SJSA1 (cell line): ENCODE measurements at places on chromosomes 7 and 10. TPM values are rescaled to one million over a fixed set of nuclear protein-coding genes. Genes with fewer than 3 reads are reported as not detected.

DNA sequence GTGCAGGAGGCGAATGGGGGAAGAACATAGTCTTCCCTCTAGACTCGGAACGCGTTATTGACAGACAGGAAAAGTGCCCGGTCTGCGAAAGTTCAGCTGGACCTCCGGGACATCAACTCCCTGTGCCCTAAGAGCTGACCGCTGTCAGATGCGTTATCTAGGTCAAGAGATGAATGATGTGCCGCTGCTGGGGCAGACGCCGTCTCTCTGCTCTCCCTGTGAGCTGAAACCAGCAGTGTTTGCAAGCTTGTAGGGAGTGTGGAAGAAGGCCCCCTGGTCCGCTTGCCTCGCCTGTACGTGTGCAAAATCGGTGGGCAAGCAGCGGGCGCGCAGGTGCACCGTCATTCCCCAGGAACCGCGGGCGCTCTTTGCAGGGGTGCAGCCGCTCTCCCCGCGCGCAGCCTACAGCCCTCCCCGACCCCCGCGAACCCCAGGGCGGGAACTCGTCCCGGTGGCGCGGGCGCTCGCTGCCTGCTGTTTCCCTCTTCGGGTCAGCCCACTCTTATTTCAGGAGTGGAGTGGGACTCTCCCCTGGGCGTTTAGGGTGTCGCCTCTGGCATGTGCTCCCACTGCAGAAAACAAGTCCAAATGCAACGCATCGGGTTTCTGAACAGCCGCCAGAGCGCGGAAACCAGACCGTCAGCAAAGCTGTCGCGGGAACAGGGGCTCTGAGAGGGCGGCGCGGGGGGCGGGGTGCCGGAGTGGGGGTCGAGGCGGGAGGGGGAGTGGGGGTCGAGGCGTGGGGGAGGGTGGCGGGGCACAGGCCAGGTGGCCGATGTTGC lies 1.8 kb upstream of the PFKFB3 start:
- DNase-seq, result no peak

DNA sequence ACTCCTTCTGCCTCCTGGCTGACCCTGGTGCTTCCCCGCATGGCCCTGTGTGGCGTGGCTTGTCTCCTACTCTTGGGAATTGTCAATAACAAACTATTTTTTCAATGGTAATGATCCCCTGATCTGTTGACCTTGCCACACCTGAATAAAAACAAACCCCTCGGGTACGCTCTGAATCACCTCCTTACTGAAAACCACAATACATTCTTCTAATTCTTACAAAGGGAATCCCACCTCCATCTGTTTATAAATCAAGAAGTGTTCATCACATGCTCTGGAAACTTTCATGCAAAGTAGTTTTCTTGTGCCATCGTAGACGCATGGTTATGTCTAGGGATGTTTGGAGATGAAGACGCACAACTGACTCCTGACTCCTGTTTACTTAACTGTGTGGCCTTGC lies 245.8 kb downstream of the FRMD4A start:
- DNase-seq, result no peak

- no peak for DNase-seq
Observed at GRCh38 chr10:43076876-43077420, at the start of gene RET. RET (plus strand) TSS chr10:43077069; CDS start chr10:43077259, 190 bp downstream.

GRCh38 chr10:128792426-128793140 lies 666.4 kb upstream of the MKI67 start:
- DNase-seq, result no peak

DNA sequence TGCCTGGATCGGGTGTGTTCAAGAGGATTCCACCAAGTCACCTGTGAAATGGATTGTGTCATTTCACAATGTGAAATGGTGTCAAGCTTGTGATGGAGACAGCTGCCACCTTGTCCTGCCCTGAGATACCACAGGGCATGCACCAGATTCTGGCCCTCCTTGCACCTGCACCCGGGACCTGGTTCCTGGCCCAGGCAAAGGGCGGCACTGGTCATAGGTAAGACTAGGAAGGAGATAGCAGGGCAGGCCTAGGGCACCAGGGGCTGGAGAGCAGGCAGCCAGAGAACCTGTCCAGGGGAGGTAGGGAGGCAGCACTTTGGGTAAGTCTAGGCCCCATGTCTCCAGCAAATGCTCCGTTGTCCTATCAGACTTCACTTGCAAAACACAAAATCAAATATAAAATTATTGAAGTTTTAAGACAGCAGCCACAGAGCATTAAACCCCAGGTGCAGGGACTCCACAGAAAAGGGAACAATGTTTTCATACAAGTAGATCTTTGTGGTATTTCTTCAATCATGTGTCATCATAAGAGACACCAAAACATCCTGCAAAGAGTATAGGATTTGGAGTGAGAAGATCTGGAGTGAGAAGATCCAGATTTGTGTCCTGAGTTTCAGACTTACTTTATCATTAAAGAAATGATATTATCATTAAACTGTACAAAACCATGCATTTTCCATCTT lies 22.7 kb upstream of the ZNF800 start:
- DNase-seq, result no peak

DNA sequence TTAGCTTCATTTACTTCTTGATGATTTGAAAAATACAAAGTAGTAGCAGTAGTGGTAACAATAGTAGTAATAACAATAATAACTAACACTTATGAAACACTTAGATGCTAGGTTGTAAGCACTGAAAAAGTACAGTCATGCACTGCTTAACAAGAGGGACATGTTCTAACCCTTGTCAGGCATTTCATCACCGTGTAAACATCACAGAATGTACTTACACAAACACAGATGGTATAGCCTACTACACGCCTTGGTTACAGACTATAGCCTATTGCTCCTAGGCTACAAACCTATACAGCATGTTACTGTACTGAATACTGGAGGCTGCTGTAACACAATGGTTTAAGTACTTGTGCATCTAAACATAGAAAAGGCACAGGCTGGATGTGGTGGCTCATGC lies 60.6 kb downstream of the PUS7 start:
- DNase-seq, result no peak

DNA sequence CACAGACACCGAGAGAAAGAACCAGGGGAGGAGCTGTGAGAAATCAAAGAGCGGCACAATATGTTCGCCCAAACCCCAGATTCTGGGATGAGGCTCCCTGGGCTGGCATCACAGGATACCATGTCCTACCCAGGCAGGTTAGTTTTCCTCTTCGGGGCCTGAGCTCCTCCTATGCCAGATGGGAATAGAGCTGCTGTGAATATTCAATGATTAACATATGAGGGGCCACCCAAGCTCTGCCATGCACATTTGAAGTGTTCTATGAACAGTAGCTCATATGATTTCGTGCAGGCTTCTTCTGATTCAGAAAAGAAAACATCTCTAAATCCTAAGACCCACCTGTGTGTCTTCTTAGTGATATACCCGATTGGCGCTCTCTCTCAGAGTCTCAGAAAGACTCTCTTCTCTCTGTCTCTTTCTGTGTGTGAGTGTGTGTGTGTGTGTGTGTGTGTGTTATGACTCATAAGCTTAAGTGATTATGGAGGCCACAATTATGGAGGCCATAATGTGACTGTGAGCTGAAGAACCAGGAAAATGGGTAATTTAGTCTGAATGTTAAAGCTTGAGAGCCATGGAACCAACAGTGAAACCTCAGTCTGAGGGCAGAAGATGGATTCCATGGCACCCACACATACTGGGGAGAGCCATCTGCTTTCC lies 220.5 kb downstream of the KLF6 start:
- DNase-seq, result no peak

The SMIM30 gene
- 92.5 and 110 TPM in 2 replicates for total RNA-seq

GRCh38 chr10:94066411-94066810 lies 72.7 kb downstream of the PLCE1 start:
- no peak for DNase-seq

DNA sequence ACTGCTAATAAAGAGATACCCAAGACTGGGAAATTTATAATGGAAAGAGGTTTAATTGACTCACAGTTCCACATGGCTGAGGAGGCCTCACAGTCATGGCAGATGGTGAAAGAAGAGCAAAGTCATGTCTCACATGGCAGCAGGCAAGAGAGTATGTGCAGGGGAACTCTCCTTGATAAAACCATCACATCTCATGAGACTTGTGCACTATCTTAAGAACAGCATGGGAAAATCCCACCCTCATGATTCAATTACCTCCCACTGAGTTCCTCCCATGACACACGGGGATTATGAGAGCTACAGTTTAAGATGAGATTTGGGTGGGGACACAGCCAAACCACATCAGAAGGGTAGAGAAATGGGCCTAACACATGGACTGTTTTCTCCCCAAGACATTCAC lies 156.3 kb downstream of the CCDC71L start:
- peak; percentile 31 for DNase-seq

DNA sequence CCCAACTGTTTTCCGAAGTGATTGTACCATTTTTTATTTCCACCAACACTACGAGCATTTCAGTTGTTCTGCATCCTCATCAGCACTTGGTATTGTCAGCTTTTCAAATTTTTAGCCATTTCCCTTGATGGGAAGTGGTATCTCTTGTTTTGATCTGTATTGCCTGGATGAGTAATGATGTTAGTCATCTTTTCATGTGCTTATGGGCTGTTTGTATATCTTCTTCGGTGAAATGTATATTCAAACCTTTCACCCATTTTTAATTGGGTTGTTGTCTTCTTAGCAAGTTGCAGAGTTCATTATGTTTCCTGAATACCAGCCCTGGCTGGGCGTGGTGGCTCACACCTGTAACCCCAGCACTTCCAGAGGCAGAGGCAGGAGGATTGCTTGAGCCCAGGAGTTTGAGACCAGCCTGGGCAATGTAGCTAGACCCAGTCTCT lies 22.1 kb downstream of the CLIP2 start:
- DNase-seq, result no peak

The PCLO gene
- 1.1 and 2.7 TPM in 2 replicates for total RNA-seq

GRCh38 chr10:80265740-80266512 lies 23.5 kb downstream of the MAT1A start:
- DNase-seq, result no peak

DNA sequence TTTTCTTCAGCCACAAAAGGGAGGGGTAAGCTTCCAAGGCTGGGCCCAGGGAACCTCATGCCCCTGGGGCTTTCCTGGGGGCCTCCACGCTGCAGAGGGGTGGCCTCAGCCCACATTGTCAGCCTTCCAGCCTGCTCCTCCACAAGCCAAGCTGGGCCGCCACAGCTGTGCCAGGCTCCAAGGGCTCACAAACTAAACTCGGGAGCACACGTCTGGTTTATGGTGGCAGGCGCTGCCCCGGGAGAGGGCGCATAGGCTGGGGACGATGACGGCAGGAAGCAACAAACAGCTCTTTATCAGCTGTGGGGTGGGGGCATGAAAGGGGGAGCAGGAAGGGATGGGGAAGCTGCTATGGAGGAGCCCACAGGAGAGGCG lies 6.3 kb upstream of the CDH23 start:
- no peak for DNase-seq

DNA sequence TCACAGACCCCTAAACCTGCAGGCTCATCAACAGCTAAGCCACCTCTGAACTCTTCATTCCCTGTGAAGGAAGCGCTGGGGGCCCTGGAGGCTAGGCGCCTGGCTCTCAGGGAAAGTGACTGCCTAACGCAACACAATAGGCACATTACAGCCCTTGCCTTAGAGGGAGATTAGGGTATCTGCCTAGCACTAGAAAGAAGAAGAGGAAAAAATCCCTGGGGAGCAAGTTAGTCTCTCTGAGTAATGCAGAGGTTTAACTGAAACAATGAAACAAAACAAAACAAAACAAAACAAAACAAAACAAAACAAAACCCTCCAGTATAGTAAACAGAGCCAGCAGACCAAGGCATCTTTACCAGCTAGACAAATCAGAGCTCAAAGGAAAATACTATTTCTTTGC lies 2.6 kb downstream of the ZNF777 start:
- peak; percentile 65 for DNase-seq

The TAS2R5 gene
- not detected in 2 replicates for total RNA-seq

DNA sequence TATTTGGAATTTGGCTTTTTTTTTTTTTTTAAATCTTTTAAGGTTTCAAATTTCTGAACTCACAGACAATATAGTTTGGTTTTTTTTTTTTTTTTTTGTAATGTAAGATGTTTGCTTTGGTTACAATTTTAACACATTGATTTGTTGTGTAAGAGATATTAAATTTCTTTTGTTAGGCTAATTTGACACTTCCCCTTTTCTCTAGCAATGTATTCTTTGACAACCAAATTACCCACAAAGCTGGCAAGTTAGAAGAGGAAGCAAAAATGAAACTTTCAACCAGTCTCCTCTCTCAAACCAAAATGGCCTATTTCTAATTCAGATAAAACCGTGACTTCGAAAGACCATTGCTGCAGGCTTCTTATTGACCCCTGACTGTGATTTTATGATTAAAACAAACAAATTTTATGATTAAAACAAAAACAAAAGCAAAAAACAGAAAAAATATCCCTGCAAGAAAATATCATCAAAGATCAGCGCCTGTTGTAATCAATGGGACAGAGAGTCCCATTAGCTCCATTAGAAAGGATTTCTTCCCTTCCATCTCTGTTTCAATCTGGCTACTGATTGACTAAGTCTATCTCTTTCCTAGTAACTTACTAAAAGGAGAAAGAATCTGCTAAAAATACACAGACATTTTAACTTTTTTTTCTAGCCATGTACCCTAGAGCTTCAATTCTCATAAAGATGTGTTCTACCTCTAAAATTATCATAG lies 489.2 kb downstream of the MDFIC start:
- DNase-seq, result no peak

The KIF5B gene
- 294 and 314 TPM in 2 replicates for total RNA-seq

DNA sequence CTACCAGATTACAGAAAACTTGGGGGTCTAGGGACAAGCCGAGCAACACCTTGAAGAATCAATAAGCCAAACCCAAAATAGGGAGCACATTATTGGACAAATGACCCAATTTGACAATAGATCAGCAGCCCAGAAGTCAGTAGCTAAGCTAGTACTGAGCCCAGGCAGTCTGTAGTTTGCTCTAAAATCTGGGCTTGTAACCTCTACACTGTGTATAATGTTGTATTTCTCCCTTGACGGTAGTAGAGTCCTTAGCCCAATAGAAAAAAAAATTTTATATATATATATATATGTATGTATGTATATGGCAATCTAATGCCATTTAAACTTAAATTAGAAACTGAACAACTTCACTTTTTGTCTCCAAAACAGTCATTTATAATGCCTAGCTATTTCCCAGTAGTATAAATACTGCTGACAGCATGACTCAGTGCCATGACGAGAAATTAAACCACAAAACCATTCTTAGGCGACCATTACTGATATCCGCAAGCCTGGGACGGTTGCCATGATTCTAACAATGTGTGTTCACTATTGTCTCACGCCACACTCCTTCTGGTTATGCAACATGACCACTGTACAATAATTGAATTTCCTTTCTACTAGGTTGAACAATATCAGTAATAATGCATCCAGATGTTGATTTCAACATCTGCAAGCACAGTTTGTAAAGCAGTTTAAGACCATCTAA lies 110.5 kb downstream of the IPMK start:
- DNase-seq, result peak; percentile 84

The GIMAP6 gene
- not detected in 2 replicates for total RNA-seq

The ACTL6B gene
- total RNA-seq, result not detected in 2 replicates

The RADIL gene
- 0.24 TPM in 1 of 2 replicates, not detected in the other for total RNA-seq

The MEPCE gene
- 18.2 and 25.6 TPM in 2 replicates for total RNA-seq
